Stimulated activated CD8-positive, alpha-beta memory T cell treated with anti-CD3 and anti-CD28 coated beads, Interleukin-7, amount 100 ng/mL, for 4 hours (primary cell): ENCODE measurements at places on chromosomes 5 and 9.

DNA sequence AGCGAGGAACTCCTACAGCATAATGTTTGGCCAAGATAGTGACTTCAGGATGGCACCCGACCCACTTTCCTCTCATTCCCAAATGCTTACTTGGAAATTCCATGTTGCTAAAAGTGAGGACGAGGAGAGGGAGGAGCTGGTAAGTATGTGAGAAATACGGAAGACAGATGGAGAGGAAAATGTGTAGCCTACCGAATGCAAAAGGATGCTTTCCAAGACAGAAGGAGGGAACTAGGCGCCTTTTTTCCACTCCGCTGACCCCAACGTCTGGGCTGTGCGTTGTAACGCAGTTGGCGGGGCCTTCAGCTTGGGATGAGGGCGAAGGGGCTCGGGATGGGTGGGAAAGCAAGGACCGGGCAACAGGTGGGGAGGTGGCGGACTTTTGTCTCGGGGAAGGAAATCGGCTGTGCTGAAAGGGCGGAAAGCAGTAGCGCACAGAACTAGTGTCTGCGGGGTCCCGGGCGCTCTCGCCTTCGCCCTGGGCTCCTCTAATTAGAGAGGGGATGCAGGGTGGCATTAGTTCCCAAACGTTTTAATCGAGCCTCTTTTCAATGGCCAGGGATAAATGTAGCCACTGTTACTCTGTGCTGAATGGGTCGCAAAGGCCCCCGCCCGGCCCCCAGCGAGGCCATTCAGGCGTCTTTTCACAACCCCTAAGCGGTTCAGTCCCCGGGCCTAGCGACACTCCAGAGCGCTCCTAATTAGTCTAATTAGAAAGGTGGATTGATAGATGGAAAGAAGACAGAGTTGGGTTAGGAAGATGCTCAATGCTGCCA lies 12.6 kb downstream of the FOXD1 start:
- DNase-seq = no peak

DNA sequence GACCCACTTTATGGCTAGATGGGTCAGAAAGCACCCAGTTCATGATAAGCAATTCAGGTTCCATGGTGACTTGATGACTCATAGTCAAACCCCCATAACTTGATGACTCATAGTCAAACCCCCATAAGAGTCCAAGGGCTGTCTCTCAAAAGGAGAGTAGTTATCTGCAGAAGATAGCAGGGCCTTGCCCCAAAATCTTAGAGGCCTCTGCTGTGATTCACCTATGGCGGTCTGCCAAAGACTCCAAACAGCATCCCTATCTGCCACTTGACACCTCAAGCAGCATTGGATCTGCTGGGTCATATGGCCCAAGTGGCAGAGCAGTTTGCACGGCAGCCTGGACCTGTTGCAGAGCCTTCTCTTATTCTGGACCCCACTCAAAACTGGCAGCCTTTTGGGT lies 395.2 kb upstream of the KIF2A start:
- no peak for DNase-seq

GRCh38 chr5:95283022-95283615 lies 1.8 kb downstream of the MCTP1 start:
- DNase-seq = no peak

DNA sequence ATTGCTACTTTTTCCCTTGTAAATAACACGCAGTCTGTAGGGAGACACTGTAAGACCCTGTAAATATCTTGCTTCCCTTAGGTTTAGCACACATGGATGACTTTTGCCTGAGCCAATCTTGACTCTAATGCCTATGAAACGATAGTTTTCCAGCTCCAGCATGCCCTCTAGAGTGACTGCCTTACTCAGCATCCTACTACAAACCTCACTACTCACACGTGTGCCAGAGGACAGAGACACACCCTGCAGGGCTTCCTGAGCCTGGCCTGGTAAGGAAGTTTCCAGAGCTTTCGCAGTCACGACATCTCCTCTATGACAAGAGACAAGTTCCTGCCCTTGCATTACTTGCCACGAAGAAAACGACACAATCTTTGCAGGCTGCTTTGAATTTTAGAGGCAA lies 138.1 kb downstream of the ATPSCKMT start:
- no peak for DNase-seq

DNA sequence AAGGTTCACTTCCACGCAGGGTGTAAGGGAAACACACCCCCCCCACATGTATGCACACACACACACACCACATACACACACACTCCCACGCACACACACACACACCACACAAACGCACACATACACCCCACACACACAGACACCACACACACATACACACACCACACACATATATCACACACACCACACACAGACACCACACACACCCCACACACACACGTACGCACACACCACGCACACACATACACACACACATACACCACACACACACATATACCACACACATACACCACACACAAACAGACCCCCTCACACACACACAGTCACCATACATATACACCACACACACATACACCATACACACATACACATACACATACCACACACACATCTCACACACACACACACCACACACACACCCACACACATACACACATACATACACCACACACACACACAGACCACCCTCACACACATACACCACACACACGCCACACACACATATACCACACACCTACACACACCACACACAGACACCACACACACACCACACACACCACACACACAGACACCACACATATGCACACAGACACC lies 44.3 kb upstream of the NEURL1B start:
- DNase-seq = no peak

DNA sequence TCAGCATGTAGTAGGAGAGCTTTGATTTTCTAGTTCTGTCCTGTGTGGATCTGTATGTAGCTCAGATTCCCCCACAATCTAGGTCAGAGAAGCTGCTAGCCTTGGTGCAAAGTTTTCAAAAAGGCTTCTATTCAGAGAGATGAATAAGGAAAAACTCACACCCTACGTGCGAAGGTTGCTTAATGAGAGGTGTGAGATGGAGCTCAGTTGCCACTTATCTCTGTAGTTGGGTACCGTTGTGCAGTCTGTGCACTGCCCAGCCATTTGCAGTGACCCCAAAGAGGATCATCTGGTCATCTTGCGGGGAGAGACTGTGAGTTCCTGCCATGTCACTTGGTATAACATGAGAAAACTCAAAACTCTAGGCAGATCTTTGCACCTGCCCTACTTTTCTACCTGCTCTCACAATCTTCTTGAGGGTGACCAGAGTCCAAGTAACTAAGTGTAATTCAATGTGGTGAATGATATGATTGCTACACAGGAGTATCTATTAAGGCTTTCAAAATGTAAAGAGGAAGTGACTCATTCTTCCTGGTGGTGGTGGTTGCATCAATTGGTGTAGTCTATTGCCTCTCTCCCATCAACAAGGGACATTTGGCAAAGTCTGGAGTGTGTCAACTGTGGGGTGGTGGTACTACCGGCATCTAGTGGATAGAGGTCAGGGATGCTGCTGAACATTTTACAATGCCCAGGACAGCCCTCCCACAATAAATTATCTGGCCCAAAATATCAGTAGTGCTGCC lies 65.2 kb downstream of the TMC1 start:
- DNase-seq = no peak

DNA sequence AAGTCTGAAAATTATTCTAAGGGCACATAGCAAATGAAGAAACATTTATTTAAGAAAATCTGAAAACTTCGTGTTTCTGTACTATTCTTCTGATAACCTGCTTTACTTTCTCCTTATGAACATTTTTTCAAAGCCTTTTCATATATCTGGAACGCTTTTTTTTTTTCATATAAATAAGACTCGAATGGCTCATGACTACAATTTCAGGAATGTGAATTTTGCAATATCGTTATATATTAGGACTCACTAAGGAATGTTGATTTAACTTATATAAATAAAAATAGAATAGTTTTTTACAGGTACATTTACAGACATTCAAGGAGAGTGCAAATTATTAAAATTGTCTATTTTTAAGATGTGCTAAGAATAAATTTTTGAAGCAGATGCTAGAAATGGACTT lies 42.9 kb downstream of the GPBP1 start:
- no peak for DNase-seq

GRCh38 chr9:16370647-16371046 lies 499.8 kb downstream of the BNC2 start:
- DNase-seq = no peak

DNA sequence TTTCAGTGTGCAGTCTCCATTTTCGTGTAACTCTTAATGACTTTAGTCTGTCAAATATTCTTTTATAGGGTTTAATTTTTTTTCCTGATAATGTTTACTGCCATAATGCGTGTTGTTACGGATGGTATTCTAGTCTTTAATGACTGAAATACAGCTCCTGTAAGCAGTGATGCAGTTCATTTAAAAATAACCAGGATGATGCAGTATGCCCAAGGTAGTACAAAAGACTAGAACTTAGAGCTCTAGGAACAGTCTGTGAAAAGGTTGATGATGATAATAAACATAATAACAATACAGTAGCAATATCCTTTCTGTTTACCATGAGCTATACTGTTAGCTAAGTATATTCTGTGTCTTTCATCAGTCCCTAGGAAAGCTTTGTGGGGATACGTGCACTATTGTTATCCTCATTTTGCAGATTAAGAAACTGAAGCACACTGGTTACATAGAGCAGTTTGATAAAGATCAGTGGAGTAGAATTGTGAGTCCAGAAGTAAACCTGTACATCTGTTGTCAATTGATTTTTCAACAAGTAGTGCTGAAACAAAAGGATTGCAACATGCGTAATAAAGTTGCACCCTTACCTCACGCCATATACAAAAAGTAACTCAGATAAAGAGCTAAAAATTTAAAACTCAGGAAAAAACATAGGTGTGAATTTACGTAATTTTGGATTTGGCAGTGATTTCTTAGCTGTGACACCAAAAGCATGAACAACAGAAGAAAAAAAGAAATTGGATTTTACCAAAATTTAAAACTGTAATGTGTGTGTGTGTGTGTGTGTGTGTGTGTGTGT lies 64.5 kb downstream of the MTREX start:
- no peak for DNase-seq

DNA sequence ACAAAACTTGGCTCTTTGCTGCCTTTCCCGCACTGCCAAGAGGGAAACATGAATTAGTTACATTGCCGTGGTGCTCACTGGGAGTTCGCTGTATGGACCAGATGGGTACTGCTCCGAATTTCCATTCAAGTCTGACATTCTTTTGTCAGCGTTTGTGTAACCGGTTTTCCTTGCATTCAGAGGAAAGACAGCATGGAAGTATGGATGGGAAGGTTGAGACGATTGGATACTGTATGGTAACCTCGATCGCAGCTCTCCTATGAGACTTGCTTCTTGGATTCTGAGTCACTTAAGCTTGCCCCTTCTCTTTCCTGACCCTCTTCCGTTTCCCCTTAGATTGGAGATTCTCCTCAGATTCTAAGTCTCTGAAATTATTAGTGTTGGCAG lies 625 bp upstream of the UBLCP1 start:
- no peak for DNase-seq

GRCh38 chr5:173709145-173709544 lies 92.7 kb upstream of the BOD1 start:
- DNase-seq = no peak

GRCh38 chr5:54573812-54574489 lies 56.4 kb downstream of the SNX18 start:
- no peak for DNase-seq

DNA sequence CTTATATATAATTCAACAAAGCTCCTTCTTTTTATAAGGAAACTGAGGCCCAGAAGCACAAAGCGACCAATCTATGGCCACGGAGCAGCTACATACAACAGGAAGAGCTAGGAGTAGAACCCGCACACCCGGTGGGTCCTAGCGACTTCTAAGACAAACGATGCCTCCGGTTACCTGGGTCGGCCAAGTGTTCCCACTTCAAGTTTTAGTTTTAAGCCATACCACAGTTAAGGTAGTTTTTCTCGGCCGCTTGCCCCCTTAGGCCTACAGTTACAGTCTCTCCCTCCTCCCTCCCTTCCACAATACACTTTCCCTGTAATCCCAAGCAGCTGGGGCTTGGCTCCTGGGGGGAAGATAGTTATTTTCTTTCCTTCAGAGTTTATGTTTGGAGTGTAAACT lies 533 bp downstream of the SREK1IP1 start:
- no peak for DNase-seq

DNA sequence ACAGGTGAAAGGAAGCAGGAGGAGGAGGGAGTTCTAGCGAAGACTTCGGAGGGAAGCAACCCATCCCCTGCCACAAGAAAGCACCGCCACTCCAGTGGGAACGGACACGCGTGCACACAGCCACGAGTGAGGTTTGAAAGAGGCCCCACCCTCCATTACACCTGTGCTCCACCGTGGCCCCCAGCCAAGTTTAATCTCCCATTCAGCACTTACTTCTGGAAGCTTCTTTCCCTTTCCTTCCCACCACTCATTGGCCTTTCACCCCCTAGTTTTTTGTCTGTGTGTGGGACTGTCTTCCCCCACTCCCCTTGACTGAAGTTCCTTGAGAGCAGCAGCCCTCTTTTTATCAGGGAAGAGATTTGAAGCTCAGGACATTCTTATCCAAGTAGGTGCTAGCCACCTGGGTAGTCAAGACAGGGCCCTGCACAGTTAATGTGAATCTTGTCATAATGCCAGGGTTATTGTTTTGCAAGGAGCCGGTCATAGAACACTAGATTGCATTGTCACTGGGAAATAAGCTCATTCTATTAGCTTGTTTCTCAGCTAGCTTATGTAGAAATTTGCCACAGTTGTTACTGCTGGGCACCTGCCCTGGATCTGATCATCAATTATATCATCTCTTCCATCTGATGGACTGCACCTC lies 256.0 kb downstream of the DOCK8 start:
- no peak for DNase-seq

GRCh38 chr9:35575478-35575877 lies 29.6 kb upstream of the TESK1 start:
- no peak for DNase-seq

- no peak for DNase-seq
These were observed 3.5 kb downstream of the KDM4C start for GRCh38 chr9:6761306-6761705.

GRCh38 chr5:117454716-117455212 lies 880.1 kb upstream of the SEMA6A start:
- DNase-seq = no peak
